ENCODE measurements at places on chromosomes 5 and 9.

DNA sequence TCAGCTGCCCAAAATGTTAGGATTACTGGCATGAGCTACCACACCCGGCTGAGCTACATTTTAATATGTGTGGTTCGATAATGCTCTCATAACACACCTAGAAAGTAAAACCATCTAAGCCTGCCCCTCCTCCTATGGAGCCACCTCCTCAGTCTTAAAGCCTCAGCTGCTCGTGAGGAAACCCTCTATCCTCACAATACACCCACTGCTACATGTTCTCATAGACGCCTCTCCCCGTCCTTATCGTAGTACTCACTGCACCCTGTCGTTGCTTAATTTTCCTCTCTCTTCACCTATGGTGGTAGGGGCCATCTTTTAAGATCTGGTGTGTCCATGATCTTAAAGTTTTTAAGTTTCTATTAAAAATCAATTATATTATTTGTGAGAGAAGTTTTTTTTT, 72.9 kb downstream of the RCL1 start:
- no peak for DNase-seq

DNA sequence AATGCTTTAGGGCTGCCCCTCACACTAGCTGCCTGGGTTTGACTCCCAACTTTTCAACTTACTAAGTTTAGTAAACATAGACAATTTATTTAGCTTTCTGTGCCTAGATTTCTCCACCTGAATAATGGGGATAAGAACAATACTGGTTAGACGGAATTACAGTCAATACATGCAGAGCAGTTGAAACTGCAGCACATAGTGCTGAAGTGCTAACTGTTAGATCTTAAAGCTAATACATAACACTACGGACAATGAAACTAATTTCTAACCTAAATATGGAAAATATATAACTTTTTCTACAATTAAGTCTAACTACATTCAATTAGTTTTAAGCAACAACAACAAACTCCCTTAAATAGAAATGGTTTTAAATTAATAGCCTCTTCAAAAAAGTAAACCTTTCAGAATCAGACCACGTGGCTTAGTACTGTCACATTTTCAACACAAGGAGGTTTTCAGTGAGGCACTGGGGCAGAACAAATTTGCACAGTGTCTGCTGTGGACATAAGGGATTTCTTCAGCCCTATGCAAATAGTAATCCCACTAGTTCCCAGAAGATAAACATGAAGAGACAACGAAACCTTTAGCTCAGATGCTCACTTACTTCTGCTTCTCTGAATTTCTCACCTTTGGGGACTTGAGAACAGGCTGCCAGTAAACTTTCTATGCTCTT, 293.4 kb downstream of the EDIL3 start:
- no peak for DNase-seq

DNA sequence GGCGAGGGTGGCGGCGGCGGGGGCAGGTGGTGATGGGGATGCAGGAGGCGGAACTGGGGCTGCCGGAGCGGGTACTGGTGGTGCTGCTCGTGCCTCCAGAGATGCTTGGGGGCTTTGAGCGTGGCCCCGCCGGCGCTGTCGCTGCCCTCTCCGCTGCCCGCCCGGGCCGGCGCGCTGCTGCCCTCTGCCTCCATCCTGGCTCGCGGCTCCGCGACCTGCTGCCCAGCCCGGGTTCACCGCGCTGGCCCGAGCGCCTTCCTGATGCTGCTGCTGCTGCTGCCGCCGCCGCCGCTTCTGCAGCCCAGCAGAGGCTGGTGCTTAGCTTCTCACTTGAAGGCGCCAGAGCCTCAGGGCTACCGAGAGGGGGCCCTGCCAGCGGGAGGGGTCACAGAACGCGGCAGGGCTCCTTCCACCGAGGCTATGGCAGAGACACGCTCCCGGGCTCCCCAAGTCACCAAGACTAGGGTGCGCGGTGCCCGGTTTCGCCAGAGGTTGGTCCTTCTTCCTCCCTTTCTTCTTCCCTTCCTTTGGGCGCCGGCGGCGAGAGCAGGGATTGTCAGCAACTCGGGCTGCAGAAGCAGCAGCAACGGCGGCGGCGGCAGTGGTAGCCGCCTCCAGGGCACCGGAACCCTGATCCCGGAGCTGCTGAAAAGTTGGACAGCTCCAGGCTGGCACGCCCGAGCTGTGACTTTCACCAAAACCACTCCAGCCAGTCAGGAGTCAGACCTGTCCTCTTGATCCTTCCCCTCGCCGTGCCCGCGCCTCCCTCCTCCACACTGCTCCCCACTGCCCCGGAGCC, at the start of gene PDE4D:
TSS of gene PDE4D (minus strand) at position 298 of the 799 bp plus-strand sequence.
- peak; percentile 48 for DNase-seq

DNA sequence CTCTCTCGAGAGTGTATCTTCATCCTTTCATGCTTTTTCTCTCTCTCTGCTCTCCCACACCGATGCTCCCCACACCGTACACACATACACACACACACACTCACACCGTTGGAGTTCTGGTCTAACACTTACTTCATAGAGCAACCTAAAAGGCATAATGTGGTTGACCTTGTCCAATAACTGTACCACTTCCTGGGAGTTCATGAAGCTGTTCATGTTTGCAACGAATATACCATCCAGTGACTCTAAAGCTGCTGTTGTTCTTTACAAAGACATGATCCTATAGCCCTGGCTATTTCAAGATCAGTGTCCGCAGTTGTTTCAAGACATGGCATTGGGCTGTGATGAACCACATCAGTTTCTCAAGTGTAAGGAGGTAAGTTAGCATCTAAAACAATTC, 10.0 kb downstream of the MEF2C start:
- DNase-seq = no peak

GRCh38 chr5:95923918-95924544, 37.6 kb downstream of the ELL2 start:
- peak; percentile 50 for DNase-seq

- peak; percentile 30 for DNase-seq
Measured at GRCh38 chr5:142611154-142611553, 74.7 kb downstream of the FGF1 start.

DNA sequence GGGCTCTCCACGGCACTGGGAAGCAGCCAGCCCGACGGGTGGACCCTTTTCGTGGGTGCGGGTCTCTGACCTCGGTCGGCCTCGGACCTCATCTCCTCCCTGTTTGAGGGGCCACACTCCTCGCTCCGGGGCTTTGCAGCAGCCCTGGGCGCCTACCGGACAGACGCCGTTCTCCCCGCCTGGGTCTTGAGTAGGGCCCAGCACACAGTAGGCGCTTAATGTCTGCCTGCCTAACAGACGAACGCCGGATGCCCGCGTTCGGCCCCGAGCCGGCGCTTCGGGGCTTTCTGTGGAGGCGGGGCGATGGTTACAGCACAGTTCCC, 842 bp upstream of the GTF3C5 start:
- no peak for DNase-seq

GRCh38 chr9:80952363-80952922, 736.9 kb downstream of the TLE1 start:
- no peak for DNase-seq
